ENCODE measurements at places on chromosomes 3 and 15.
A peak's percentile ranks its signal among the peaks of the same experiment; 100 is the strongest.

DNA sequence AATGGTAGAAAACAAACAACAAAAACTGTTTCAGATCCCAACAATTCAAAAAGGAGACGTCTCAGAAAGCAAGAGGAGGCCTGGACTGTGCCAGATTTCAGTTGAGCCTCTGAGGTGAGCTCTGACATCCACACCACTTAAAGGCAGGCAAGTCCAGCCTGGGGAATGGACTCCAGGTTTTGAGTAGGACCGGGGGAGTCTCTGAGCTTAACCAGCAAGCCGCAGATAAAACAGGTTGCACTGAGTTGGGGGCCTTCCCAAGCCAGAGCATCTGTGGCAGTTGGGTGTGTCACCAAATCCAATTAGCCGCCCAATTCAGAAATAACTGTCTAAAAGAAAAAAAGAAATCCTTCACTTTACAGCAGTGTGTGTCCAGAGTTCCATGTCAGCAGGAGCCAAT is 54.7 kb downstream of the OXNAD1 start:
- no peak for DNase-seq

DNA sequence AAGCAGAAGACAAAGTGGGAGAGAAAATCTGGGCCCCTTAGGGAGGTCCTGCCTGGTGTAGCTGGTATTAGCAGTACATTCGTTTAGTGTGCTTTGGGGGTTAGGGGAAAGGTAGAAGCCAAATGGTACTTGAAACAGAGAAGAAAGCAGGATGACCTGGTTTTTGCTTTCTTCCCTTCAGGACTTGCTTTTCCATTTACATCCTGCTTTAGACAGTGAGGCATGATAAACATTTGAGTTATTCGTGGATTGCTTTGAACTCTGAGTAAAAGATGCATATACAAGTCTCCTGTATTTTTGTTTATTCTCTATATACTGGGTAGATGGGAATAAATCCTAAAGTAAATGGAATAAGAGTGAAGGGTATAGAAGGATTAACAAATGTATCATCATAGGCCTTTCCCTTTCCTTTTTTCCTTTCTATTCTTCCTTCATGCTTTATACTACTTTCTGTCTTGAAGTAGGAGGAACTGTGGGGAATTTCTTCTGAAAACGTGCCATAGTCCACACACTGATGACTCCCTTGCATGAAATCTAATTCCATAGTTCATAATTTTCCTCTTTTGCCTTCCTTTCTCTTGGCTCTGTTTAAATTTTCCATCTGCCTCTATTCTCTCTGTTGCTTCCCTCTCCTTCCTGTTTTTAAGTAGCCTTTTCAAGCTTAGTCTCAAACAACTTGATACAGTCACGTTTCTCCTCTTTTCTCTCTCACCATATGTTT is 139.5 kb upstream of the RBMS3 start:
- no peak for DNase-seq

DNA sequence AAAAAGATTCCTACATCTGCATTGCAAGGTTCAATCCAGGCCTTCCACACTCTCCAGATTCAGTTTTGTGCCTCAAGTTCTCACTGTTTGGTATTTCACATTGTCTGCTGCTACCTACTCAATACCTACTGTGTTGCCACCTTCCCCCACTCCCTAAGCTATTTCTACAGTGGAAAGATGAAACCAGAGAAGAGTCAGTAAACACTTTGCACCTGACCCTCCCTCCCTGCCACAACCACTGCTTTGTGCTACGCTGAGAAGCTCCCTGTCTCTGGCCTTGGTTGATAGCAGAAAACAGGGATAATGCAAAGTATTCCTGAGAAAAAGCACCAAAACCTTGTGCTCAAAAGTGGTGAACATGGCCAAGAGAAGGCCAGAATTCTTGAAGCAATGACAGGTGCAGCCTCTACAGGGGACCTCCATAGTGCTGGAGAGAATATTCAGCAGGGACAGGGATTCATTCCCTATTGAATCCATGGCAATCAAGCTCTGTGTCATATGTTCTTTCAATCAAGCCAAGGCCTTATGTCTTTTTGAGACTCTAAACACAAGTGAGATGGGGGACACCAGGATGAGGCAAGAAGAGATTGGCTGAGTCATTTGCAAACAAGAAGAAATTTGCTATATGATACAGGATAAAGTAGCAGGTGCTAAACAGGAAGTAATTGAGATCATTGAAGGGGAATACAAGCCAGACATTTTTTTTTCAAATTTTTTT is 83.5 kb upstream of the LIPC start:
- no peak for DNase-seq

DNA sequence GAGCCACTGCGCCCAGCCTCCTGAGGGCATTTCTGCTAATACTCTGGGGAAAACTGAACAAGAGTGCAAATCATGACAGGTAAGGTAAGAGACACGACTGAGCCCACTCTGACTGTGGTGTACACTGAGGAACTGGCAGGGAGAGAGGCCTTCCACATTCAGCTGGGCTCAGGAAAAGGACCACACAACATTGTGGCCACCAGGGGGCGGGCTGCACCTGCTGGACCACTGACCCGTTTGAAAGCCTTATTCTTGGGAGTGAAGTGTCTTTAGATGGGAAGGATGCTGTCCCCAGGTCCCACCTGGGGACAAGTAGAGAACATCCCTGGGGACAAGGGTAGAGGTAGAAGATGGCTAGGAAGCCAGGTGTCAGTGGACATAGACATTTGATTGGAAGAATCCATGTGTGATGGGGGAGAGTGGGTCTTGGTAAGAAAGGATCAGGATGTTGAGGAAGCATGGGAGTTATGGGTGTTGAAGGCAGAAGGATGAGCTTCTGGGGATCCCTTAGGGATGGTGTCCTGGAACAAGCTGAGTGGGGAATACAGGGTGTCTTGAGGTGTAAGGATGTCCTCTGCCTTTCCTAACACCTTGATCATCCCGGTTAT is 6.2 kb upstream of the CTDSPL start:
- DNase-seq = no peak

GRCh38 chr15:64524778-64525177 is 64.4 kb downstream of the ZNF609 start:
- no peak for DNase-seq

DNA sequence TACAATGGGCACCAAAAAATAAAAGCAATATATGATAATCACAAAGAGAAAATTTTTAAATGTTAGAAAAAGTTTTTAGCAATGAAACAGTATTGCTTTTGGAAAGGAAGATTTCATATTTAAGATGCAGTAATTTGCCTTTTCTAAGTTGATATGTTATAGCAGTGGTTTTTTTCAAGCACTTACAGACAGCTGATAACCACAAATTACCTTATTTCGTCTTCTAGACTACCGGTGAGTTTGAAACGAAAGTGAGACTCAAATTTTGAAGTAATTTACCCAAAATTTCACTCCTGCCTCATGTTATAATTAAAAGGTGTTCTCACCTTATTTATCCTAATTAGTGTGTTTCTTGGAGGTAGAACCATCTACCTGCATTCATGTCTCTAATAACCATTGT is 207.8 kb downstream of the MCTP2 start:
- no peak for DNase-seq

DNA sequence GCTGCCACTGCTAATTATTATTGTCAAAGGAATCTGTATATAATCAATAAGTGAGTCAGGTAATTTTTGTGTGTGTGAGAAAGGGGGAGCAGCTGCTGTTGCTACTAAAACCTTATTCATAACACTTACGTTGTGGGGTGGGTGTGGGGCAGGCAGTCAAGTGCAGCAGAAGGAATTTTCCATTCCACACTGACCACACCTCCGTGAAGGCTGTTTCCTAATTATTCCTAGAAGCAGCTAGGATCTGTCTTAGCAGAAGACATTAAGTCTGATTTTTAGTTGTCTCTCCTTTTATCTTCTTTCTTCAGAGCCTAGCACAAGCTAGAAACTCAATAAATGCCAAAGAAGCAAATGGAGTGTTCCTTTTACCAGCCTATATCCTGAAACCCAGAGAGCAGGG is 4.0 kb upstream of the U2SURP start:
- DNase-seq = peak; percentile 25

DNA sequence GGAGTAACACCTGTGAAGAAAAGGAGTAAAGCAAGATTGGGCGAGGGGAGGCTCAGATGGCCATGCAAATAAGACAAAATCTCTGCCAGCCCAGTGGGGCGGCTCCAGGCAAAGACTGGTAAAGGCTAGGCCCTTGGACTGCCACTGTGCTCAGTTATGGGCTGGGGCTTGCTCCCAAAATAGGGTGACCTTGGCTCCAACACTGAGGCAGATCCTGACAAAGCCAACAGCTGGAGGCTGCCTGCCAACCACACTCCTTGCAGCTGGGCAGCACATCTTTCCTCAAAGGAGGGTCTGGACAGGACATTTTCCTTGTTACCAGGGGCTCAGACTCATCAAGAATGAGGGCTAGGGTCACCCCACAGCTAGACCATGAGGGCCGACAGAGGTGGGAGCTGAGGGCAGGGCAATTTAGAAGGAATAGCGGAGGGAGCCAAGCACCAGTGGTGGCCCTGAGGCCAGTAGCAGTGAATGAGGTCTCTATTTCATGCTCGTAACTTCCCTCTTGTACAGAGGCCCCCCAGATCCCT is 86.1 kb downstream of the CHRD start:
- DNase-seq = no peak

Data from GF-D8 (cell line).